ENCODE measurements at places on chromosomes 6 and 20.

DNA sequence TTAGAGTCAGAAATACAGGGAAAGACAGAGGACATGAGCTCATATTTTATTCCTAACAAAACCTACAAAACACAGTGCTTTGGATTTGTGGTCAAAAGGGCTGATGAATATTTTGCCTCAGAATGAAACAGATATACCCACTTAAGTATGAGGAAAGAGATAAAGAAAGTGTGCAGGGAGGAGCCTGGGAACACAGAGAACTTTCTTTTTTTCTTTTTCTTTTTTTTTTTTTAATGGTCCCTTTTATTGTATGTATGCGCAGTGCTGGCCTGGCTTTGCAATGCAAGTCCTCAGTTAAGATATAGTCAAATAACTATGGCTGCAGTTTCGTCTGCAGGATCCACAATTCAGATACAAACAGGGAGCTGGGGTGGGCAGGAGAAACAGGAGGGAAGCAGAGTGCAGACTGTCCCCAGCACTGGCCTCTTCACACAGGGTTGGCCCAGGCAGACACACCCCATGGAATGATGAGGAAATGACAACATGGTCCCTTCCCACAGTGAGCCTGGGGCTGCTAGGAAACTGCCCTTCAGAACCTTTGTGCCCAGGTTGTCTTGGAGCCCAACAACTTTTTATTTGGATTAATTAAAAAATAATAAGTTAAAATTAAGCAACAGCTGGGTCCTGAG lies 629.8 kb upstream of the AGPAT4 start:
- no peak for DNase-seq

DNA sequence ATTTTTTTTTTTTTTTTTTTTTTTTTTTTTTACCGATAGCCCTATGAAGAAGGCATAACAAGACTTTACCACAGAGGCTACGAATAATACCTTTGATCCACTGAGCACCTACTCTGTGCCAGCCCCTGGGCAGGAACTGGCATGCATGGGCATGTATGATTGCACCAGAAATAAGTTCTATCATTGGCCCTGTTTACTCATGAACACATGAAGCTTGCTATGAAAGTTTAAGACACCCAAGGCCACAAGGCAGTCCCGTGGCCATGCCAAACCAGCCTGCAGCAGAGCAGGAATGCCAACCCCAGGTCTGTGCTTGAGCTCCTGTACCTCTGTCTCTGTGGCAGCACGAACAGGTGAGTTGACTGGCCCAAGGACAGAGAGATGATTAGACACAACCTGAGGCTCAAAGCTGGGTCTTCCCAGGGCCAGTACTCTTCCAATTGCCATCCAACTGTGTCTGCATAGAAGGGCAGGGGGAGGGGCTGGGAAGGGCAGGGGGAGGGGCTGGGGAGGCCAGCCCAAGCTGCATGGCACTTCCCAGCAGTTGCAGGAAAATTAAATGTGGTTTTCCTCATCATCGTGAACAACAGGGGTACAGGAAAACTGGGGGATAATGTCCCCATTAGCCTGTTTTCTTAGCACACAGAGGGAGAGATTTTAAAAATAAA lies 63.5 kb downstream of the LRFN2 start:
- DNase-seq = no peak

DNA sequence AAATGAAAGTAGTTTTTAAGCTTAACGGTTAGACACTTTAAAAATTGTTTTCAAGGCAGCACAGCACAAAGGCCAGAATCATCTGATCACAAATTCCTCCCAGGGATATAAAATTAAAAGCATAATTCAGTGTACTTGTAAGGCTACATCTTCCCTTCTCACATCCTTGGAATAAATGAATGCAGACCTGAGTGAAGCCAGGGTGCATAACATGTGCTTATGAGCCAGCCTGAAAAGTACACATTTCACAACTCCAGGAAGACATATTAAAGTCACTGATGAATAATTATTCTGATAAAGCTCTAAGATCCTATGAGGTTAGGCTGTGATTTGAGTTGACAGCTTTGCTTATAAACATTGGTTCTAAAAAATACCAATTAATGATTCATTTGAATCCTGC lies 163.6 kb downstream of the BTBD9 start:
- DNase-seq = no peak

DNA sequence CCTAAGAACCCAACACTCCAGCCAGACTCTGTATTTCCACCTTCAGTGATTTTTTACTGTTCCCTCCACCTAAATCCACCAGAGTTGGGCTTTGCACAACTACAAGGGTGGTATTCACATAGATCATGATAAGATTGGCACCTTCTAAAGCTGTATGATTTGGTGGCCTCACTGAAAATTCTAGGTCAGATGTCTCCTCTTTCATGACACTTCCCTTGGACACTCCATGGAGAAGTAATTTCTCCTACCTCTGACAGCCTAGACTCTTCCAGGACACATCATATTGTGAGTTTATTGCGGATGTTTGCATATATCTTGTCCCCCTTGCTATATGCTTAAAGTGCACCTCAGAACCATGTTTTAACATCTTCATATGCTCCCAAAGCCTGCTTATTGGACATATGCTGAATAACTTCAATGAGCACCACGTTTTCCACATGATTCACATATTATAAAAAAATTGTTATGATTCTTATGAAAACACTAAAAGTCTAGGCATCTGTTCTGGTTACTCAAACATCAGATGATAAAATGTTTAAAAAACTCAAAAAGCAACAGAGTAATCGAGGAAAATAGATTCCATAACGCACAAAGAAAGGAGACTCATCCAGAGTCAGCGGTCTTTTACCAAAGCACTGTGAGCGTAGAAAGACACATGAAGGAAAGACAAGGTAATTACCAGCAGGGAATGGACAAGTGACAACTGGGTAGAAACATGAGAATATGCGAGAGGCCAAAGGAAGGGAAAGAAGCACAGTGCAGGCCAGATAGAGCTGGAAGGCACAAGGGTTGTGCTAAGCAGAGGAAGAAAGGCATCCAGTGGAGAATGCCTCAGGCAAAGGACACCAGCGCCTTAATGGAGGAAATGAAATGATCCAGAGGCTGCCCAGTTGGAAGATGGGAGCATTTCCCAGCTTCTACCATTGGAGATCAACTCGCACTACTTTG lies 46.5 kb downstream of the KIF16B start:
- no peak for DNase-seq

DNA sequence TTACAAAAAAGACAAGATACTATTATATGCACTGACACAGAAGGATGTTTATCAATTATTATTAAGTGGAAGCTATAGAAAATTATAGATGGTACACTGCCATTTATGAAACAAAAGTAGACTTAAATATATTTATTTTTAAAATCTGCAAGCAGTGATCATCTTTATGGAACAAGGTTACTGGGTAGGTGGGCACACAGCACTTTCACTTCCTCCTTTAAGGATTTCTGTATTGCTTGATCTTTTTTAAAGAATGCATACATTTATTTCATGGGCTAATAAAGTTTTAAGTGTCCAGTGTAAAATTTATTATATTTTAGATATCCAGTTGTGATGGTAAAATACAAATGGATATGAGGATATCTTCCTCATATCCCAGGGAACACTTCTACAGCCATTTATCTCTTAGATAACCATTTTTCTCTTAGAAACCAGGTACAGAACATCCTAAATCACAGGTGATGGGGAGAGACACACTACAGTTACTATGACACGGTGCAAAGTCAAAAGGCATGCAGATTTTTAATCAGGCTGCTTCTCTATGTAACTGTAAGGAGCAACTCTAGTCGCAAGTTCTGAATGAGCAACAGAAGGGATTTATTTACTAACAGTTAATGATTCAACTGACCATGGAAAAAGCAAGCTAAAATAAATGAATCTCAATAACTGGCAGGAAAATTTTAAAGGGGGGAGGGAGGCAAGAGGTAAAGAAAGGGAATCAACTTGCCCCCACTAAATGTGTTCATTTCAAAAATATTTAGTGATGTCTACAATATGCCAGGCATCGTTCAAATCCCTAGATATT lies 2.2 kb downstream of the FBXL4 start:
- no peak for DNase-seq

- no peak for DNase-seq
Observed at GRCh38 chr6:147053311-147053921, 150.8 kb upstream of the STXBP5 start.

DNA sequence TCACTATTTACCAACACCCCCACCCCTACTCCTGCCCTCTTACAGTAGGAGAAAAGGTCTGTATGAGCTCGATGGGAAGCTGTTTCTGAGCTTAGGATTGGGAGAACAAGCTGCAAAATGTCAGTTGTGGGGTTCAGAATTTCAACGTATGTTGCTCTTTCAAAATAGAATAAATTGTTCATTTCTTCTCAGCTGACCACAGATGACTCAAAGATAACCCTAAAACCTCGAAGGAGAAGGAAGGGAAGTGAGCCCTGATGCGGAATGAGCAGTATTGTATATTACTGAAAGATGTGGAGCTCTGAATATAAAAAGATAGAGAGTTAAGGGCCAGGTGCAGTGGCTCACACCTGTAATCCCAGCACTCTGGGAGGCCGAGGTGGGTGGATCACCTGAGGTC lies 35.9 kb upstream of the MYLIP start:
- DNase-seq = no peak

GRCh38 chr6:42278131-42278853 lies 60.6 kb upstream of the MRPS10 start:
- no peak for DNase-seq

GRCh38 chr20:60170116-60170515 lies 211.9 kb downstream of the CDH26 start:
- DNase-seq = no peak

DNA sequence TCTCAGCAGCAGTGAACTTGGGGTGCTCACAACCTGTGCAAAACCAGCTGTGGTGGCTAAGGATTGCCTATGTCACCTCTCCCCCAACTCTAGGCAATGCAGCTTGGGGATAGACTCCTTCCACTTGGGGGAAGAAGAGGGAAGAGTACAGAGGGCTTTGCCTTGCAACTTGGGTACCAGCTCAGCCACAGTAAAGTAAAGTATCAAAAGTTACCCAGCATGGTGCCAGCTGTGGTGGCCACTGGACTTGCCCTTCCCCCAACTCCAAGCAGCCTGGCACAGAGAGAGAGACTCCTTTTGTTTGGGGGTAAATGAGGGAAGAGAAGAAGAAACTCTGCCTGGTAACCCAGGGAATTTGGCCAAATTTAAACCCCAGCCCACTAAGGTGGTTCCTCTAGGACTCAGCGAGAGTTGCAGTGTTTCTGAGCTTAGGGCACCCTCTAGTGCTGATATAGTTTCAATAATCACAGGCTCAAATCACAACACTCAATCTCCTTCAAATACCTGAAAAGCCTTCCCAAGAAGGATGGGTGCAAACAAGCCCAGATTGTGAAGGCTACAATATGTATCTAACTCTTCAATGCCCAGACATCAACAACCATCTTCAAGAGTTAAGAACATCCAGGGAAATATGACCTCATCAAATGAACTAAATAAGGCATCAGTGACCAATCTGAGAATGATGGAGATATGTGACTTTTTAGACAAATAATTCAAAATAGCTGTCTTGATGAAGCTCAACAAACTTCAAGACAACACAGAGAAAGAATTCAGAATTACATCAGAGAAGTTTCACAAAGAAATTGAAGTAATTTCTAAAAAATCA lies 7.6 kb upstream of the DEFB129 start:
- DNase-seq = no peak

- no peak for DNase-seq
Observed at GRCh38 chr6:157207521-157208076, 115.7 kb downstream of the TMEM242 start.

- no peak for DNase-seq
Observed at GRCh38 chr6:53630533-53631226, 34.9 kb downstream of the KLHL31 start.

DNA sequence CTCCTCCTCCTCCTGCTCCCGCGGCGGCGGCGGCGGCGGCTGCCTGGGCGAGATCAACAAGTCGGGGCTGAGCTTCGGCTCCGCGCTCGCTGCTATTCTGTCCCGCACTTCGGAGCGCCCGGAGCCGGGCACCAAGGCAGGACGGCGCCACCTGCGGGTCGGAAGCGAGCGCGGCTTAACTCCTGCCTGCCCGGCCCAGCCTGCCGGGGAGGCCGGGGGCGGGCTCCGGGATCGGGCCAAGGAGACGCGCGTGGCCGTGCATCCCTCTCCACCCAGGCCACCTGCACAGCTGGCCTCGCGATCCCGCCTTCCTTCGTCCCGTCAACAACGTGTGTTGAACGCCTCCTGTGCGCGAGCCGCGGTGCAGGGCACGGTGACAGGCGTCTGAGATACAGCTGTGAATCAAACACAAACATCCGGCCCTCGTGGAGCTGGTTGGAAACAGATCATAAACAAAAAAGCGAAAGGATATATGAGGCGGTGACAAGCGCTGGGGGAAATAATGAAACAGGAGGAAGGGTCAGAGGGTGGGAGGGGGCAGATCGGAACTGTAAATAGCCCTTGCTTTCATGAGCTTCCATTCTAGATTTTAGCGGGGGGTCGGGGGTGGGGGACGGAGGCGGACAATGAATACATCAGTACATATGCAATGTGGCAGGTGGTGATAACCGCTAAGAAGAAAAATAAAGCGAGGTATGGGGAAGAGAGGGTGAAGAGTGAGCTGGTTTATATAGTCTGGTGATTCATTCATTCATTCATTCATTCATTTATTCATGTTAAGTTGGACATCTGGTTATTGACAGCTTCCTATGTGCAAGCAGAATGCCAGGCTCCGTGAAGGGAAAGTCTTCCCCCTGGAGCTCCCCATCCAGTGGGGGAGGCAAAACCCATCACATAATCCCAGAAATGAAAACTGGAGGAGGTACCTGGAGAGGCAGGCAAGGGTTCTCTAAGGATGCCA lies 2.0 kb upstream of the KCNB1 start:
- DNase-seq = peak; percentile 12

- no peak for DNase-seq
Observed at GRCh38 chr6:29294499-29294914, 7.0 kb upstream of the OR14J1 start.

- peak; percentile 52 for DNase-seq
Observed at GRCh38 chr20:25090492-25091429, 8.8 kb upstream of the VSX1 start.

DNA sequence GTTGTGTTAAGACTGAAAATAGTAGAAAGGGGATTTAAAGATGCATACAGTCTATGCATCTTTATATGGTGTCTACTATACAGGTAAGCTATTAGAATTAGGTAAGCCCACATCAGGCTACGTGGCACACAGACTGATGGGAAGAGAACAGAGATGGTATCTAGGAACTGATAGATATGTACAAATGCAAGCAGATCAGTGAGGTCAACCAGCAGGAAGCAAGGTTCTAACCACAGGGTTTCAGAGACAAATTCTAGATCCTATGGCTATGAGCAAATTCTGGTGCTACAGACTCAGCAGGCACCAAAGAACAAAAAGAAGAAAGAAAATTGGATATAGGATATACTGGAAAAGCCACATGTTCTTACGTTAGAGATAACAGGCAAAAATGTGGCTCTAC lies 110.6 kb downstream of the TRDN start:
- no peak for DNase-seq

Measured in T-helper 2 cell (primary cell).